ENCODE measurements at places on chromosomes 4 and X.

DNA sequence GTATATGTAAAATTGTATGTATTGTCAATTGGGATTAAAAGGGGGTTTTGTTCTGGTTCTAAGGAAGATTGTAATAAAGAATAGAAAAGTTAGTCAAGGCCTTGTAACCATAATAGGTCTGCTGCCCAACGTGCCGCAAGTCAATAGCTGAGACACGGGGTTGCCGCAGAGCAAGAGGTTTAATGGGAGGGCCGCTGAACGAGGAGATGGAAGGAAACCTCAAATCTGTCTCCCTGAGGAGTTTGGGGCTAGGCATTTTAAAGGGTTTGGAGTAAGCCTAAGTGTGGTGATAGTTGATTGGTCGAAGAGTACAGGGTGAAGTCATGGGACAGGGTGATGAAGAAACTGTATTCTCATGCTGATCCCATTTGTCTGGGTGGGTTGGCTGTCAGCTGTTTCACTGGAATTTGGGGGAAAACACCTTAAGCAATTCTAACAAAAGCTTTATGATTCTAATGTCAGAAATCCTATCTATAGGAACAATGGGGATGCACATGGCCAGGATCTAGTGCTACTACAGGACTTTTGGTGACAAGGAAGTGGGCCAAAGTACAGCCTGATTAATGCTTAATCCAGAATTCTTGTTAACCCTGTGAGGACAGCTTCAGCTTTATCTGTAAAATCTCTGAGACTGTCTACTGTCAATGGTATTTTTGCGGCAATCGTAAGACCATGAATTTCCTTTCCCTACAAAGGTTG lies 86.9 kb downstream of the RELL1 start:
- no peak for DNase-seq

DNA sequence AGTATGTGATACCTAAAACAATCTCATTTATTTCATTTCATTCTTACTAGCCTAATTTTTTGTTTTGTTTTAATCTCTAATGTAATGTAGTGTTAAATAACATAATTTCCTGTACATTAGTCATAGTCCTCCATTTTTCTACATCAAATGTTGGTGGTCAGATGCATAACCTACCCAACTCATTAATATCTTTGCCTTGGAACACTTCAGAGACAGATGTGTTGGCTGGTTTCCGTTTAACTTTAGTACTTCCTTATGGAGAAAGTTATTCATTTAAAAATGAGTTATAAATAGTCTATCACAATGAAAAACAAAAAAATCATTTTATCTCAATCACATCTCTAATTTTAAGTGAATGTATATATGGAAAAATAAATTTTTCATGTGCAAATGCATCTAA lies 190.2 kb downstream of the ANTXR2 start:
- DNase-seq = no peak

- DNase-seq = no peak
Observed at GRCh38 chr4:37631551-37631950, 54.6 kb downstream of the RELL1 start.

DNA sequence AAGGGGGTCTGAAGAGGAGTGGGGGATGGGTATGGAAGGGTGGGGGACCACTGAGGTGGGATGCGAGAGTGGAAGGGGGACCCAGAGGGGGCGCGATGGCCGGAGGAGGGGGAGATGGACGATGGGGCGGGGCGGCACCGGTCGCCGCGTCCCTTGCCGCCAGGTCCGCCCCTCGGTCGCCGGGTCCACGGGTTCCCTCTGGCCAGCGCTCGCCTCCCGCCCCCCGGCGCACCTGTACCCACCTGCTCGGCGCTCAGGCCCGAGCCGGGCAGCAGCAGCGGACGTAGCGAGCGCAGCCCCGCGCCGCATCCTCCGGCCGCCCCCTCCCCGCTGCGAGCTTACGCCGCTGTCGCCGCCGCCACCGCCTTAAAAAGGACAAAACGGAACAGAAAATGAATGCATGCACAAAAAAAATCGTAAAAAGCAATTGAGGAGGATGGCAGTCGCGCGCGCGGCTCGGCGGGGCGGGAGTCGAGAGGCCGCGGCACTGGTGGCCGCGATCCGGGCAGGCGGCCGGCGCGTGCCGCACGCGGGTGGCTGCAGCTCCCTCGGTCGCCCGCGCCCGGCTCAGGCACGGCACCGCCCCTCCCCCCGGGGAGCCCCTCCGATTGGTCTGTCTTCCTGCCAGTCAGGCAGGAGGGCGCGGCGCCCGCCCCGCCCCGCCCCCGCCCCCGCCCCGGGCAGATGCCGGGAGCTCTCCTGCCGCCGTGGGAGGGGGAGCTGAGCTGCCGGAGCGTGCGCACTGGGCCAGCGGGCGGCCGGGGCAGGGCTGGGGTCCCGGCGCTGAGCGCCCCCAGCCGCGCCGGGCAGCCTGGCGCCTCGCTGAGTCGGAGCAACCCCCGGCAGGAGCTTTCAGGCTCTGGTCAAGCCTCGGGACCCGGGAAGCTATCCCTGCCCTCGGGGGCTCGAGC lies at the start of gene JAKMIP1:
Gene JAKMIP1 (minus strand): TSS at position 539 of the 911 bp plus-strand sequence. CDS start 87,699 bp downstream, outside the sequence.
- peak; percentile 31 for DNase-seq

DNA sequence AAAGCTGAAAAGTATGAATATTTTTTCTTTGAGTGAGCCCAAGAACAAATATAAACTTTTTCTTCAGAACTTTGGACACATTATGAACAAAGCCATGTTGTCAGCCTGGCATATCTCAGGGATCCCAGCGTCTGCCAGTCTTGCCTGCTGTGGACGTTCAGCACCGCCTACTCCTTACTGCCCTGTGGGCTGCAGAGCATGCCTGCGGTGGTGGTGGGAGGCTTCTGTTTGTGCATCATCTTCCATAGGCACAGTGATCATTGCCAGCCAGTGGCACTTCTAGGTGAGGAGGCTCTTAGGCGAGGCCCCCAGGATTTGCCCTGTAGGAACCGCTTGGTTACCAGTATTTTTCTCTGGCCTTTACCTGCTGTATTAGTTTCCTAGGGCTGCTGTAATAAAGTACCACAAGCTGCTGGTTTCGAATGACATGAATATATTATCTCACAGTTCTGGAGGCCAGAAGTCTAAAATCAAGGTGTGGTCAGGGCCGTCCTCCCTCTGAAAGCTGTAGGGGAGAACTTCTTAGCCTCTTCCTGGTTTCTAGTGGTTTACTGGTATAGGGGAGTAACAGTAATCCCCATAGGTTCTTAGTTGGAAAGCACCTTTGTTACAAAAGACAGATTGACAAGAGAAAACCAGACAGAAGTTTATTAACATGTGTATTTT lies 15.4 kb downstream of the ANXA3 start:
- DNase-seq = no peak

GRCh38 chr4:37591349-37591748 lies 94.8 kb downstream of the RELL1 start:
- no peak for DNase-seq

GRCh38 chr4:82261084-82261483 lies 112.7 kb downstream of the HNRNPD start:
- no peak for DNase-seq

- DNase-seq = no peak
Observed at GRCh38 chr4:158767451-158767850, 1.4 kb upstream of the FNIP2 start.

DNA sequence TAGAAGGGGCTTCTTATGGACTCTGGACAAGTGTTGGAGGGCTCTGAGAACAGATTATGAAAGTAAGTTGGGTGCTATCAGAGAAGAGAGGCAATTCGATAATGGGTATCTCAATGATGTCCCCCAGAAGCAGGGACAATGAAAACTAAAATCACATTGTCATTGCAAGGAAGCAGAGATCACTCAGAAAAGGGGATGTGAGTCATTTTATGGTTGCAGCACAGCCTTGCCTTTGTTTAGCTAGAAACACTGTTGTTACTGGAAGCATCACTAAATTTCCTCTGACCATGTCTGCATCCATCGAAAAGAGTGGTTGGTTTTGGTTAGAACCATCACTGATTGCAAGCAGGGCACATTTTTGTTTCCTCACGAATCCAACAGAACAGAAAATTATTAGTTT lies 246.8 kb upstream of the NWD2 start:
- DNase-seq = no peak

DNA sequence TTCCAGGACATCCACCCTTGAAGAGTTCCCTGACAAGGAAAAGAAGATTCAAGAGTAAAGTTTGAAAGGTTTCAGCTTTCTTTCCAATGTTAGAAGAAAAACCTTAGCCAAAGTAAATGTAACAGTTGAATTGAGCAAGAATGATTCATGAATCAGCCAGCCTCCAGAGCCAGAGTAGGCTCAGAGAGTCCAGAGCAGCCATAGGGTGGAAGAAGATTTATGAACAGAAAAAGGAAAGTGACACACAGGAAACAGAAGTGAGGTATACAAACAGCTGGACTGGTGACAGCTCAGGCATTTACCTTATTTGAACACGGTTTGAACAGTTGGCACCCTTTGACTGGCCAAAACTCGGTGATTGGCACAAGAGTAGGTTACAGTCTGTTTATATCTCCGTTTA lies 63.2 kb downstream of the QDPR start:
- DNase-seq = no peak

- no peak for DNase-seq
Observed at GRCh38 chr4:35025152-35025834, 1219.0 kb downstream of the ARAP2 start.

GRCh38 chrX:138711399-138712347 lies at the start of gene FGF13:
Gene FGF13, minus strand, starts transcription at chrX:138711717. Its CDS starts 714 bp downstream, at chrX:138711003.
- DNase-seq = no peak

- peak; percentile 9 for DNase-seq
Observed at GRCh38 chrX:69158166-69158980, 6.9 kb downstream of the PJA1 start.

- no peak for DNase-seq
Observed at GRCh38 chr4:28636971-28637370, 1776.3 kb downstream of the STIM2 start.

DNA sequence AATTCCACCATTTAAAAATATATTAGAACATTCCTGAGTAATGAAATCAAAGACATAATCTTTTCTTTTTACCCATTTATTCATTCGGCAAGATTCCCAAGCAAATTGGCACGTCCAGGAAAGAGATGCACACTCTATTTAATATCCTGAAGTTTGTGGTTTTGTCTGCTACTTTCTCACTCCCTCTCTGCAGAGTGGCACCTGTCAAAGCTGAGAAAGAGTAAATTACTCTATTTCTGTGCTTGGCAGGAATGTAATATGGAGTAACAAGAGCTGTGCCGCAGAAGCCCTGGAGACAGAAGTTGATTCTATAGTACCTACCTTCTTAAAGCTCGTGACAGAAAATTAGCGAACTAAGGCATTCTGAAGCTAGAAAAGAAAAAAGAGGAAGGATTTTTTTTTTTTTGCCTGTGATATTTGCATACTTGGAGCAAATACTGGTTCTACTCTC lies 5.5 kb downstream of the GSTCD start:
- DNase-seq = no peak

DNA sequence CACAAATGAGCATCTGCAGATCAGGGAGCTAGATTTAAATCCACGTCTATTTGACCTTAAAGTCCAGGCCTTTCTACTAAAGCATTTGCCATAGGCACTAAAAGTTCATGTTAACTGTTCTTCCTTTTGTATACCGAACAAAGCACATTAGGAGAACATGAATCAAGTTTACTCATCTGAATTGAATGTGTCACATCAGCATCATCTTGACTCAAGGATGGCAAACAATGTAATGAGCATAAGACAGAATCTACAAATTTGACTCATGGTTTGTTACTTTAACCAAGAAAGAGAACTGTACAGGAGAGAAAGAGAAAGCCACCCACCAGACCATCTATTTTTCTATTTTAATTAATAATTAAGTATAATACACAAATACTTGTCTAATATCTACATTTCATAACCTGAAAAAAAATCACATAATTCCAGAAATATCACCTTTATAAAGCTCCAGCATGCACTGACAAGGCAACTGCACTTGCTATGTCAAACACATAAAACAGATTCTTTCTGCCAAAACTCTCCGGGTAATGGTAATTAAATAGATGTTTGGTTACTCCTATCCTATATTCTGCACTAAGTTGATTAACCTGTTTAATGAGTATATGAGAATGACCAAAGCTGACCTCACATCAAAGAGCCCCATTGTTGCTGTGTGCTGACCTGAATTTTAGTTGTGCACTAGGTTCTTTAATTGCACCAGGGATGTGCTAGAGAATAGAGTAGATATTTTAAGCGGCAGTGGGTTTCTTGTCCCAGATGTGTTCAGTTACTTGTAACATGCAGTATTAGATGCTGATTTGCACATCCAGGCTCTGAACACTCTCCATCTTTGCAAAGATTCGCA lies 42.5 kb upstream of the LEF1 start:
- no peak for DNase-seq

GRCh38 chrX:68307769-68308168 lies 125.5 kb downstream of the OPHN1 start:
- no peak for DNase-seq

DNA sequence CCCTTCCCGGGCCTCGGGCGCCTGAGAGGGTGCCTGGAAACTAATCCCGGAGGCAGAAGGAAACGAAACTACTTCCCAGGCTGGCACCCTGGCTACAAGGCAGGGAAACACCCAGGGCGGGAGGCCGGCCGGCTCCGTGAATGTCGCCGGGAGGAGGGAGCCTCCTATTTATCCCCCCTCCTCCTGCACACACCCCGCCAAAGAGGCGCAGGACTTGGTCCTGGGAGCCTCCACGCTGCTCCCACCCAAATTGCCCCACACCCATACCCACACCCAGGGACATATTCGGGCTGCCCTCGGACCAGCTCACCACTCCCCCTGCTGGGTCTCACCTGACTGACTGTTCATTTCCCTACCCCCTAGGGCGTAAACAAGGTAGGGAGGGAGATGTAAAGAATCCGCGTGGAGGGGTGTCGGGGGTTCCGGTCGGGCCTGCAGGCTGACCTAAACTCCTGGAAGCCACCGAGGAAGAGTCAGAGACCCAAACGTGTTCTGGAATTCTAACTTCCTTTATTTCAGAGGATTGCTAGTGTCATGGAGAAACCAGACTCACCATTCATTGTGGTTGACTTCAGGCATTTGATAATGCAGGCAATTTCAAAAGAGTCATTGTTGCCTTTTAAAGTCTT lies at the start of gene BTC:
Gene BTC (minus strand): TSS at position 142 of the 629 bp plus-strand sequence. CDS start 198 bp downstream, outside the sequence.
- DNase-seq = no peak

DNA sequence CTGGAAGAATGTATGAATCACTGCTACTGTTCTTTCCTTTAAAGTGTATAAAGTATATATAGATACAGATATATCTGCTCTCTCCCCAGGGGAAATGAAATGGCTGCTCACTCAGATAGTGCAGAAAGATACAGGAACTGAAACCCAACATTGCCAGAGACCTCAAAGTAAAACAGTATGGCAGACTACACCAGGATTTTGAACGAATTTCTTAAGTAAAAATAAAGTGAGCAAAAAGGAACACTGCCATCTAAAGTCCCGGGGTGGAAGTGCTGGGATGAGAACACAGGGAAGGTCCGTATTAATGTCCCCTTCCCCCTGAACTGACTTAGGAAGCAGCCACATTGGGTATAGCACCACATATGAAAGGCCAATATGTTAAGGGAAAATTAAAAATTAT lies 93.4 kb downstream of the TMA16 start:
- DNase-seq = no peak

DNA sequence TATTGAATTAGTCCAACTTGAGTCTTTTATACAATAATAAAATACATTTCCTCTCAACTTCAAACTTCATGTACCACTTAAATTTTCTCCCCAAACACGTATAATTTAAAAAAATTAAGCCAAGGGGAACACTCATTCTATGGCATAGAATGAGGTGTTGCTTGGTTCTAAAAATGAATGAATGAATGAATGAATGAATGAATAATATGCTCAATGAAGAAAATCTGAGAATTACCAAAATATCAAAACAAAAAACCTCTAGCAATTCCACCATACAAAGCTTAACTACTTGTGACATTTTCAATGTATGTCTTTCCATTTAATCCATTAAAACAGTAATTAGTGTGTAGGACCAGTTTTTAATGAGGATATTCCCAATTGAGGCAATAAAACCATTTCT lies 62.7 kb upstream of the PLAC8 start:
- no peak for DNase-seq

GRCh38 chr4:108029016-108029720 lies 39.5 kb downstream of the HADH start:
- no peak for DNase-seq
